AG09319 (cell line): ENCODE measurements at places on chromosomes 16 and 17.

DNA sequence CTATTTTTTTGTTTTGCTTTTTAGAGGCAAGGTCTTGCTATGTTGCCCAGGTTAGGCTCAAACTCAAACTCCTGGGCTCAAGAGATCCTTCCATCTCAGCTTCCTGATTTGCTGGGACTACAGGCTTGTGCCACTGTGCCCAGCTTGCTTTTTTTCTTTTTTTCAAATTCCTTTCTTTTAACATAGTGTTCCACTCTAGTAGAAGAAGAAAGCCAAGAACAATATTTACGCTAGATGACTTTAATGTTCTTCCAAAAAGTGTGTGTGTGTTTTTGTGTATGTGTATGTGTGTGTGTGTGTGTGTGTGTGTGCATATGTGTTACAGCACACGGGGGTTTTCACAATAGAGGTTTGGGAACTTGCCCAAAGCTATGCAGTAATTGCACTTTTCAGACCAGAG lies 10.7 kb upstream of the UMOD start:
- DNase-seq: no peak

DNA sequence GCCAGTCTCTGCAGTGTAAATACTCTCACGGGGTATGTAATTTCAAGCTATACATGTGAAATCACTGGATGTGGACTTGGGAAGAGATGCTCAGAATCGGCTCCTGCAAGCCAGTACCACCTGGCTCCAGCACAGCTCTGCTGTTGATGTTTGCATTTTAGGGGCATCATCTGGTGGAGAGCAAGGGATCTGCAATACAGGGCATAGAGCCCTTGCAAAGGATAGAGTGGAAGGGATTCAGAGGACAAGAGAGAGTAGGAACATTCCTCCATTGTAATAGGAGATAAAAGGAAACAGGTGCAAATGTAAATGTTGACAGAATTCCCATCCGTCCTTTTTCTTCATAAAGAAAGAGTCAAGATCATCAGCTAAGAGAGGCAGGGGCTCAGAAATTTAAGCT lies 184.1 kb downstream of the PMP22 start:
- no peak for DNase-seq

- no peak for DNase-seq
These were observed 5.8 kb downstream of the TMEM231 start for GRCh38 chr16:75550211-75550662.

- no peak for DNase-seq
These were observed 60.5 kb upstream of the ERN1 start for GRCh38 chr17:64190472-64190871.

DNA sequence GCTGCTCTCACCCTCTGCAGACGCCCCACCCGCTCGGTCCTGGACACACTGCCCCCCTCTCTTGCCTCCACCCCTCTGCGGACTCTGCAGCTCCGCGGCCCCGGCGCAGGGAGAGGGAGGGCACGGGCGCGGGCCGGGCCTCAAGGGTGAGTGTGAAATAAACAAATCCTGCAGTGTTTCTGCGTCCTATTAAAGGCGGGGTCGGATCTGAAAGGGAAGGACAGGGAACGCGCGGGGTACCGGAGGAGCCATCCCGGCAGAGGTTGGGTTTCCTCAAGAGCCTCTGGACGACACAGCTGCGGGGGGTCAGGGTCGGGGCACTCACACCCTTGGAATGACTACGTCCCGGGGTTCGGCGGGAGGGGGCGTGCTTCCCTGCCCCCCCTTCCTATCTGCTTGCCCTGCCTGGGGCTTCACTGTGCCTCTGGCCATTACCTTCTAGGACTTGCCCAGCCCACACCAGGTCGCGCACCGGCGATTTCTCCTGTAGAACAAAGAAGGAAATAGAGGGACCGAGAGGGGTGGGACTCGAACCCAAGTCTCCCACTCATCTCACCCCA lies 466 bp upstream of the HSF4 start:
- no peak for DNase-seq

- DNase-seq: no peak
These were observed 3.2 kb downstream of the TPSG1 start for GRCh38 chr16:1221628-1222552.
